ENCODE measurements at places on chromosomes 3 and 15.

DNA sequence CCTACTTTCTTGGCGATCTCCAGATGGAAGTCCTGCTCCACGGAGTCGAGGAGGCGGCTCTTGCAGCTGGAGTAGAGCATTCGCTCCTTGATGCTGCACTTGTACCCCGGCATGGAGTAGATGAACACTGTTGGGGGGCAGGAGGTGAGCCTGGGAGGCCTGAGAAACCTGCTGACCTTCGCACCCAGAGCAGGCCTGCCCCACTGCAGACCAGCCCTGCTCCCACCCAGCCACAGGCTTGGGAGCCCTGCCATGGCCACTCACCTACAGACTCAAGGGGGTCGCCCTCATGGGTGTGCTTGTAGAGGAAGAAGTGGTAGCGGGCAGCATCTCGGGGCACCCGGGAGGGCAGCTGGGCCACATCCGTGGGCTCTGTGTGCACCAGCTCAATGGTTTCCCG is 4.2 kb upstream of the TLR9 start:
- no peak for DNase-seq

- DNase-seq, result no peak
Observed at GRCh38 chr15:80233581-80233980, 18.4 kb downstream of the CTXND1 start.

- DNase-seq, result no peak
Observed at GRCh38 chr3:158794936-158795518, 6.8 kb upstream of the MFSD1 start.

DNA sequence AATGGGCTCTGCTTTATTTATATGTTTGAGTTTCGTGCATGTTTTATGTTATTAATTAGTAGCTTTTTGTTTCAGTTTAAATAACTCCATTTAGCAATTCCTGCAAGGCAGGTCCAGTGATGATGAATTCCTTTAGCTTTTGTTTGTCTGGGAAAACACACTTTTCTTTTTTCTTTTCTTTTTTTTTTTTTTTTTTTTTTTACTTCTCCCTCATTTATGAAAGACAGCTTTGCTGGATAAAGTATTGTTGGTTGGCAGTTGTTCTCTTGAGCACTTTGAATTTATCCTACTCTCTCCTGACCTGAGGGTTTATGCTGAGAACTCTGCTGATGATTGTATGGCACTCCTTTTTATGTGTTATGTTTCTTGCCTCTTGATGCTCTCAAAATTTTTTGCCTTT is 35.7 kb downstream of the TMEM39A start:
- DNase-seq, result no peak
